ENCODE measurements at places on chromosomes 11 and 22.

- no peak for DNase-seq
Observed at GRCh38 chr11:14698771-14699170, 55.2 kb downstream of the PDE3B start.

- no peak for DNase-seq
Observed at GRCh38 chr22:27972732-27973698, 54.0 kb upstream of the PITPNB start.

DNA sequence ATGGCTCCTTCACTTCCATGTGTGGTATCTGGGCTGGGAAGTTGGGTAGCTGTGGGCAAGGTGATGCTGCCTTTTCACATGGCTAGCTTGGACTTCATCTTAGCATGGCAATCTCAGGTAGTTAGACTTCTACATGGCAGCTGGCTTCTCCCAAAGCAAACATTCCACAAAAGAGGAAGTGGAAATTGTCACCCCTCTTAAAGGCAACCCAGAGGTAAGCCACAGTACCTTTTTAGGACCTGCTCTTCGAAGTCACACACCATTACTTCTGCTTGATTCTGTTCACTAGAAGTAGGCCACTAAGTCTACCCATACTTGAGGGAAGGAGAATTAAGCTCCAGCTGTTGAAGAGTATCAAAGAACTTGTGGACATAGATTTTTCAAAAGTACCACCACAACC is 25.9 kb downstream of the TUG1 start:
- no peak for DNase-seq

DNA sequence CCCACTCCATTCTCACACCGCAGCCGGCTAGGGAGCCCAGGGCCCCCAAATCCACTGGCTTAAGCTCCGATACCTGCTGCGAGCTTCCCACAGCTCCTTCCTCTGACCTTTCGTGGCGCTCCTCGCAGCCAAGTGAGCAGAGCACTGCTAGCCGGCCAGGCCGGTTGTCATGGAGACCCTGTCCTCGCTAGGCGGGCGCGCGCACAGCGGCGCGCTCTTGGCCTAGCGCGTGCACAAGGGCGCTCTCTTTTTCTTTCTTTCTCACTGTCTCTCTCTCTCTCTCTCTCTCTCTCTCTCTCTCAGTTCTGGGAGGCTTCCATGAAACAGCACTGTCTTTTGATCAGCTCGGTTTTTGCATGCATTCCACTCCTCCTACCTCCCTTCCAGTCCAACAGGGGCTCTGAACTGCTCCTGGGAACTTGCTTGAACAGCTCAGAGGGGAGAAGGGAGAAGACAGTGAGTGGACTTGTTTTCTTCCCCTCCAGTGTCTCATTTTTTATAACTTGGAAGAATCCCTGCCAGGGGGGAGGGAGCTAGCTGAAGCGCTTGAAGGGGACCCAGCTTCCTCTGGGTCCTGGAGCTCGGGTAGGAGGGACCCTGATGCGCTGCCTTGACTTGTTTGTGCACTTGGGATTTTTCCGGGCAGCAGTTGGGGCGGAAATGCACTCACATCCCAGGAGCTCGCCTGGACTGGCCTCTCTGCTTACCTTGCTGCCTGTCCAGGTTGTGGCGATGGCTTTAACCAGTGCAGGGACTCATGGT is 100.3 kb upstream of the AKIP1 start:
- peak; percentile 6 for DNase-seq

- no peak for DNase-seq
Observed at GRCh38 chr11:28461338-28461737, 353.1 kb downstream of the METTL15 start.

DNA sequence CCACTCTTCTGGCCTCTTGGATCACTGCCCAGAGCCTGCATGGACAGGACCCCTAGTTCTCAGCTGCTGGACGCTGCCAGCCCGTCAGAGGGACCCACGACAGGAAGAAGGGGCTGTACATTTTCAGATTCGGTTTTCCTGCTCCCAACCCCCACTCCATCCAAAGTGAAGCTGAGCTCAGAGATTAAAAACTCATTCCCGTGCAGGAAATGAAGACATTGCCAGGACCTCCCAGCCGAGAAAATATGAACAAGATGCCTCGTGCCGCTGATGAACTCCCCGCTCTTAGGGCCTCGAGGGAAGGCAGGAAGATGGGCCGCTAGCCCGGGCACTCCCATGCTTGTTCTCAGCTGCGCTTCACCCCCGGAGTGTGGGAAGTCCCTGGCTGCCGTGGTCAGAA is 36.1 kb downstream of the RPUSD4 start:
- DNase-seq: no peak

GRCh38 chr11:10522921-10523320 is 18.1 kb downstream of the RNF141 start:
- no peak for DNase-seq

DNA sequence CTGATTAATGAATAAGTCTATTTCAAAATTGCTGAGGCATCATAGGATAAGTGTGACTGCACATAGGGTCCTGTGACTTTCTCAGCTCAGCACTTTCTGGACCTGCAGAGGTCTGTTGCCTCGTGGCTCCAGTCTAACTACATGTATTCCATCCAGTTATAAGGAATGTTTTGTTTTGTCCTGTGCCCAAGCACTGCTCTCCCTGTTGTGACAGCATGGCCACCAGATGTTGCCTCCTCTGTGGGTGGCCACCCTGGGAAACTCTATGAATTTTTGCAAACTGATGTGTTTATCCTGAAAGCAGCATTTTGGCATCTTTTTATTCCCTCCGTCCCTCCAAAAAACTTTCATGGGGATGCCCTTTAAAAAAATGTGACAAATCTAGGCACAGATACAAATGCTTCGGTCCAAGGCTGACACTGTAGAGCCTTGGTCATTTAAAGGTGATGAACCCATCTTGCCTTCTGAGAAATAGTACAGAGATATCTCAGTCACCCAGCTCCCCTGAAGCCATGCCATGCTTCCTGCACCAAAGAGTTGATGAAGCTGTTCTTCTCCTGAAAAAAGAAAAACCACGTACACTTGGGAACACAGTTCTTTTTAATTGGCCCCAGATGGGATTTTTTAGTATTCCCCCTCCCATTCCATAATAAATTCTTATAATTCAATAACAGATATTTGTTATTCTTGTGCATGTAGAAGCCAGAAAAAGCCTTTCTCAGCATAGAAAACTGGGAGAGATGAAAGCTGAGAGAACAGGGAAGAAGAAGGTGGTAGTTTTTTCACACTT is 72.6 kb downstream of the CCDC34 start:
- DNase-seq: no peak

- no peak for DNase-seq
Observed at GRCh38 chr11:95923439-95923727, 524 bp downstream of the MTMR2 start.

DNA sequence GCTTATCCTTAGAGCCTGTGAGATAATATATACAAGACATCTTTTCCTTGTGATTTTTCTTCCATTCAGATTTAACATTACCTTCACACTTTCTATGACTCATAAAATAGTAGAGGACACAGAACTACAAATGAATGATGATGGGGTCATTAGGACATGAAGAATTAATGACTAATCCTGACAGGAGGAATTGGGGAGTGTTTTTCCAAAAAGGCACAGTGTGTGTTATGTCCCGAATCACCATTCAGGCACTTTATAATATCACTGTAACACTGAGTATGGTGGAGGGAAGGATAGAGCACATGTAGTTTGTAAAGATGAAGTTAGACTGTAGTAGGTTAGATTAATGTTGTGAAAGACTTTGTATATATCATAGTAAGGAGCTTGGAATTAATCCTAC is 391.3 kb downstream of the JRKL start:
- no peak for DNase-seq

- DNase-seq: no peak
Observed at GRCh38 chr22:49703505-49703904, 124.2 kb downstream of the BRD1 start.

DNA sequence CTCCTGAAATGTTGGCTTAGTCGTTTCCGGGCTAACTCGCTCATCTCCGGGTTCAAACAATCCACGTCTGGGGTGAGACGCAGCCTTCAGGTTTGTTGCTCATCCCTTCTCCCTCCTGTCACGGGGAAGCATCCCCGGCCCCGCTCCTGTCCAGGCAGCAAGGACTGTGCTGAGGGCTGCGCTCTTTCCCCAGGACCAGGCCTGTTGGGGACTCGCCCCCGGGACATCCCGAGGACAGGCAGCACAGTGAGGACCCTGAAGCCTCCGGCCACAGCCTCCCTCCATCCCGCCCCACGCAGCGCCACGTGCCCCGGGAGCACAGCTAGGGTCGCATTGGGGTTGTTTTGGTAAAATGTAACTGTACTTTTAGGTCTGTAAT is 252.0 kb downstream of the BRD1 start:
- no peak for DNase-seq

DNA sequence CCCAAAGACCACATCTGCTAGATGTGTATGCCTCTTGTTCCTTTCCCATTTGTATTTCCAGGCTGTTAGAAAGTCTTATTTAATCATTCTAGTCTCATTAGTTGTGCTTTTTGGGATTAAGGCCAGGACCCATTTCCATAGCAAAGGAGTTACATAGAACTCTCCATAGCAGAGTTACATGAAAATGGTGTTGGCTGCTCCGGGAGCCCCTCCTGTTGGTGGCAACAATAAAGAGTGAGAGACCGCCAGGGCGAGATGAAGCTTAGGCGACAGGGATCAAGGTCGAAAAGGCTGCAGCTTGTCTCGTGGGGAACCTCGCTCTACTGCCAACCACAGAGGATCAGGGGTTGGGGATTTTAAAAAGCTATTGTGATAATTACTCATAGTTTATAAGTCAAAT is 58.3 kb downstream of the GRIK4 start:
- no peak for DNase-seq

GRCh38 chr11:73326929-73327811 is 19.1 kb downstream of the ARHGEF17 start:
- DNase-seq: no peak

DNA sequence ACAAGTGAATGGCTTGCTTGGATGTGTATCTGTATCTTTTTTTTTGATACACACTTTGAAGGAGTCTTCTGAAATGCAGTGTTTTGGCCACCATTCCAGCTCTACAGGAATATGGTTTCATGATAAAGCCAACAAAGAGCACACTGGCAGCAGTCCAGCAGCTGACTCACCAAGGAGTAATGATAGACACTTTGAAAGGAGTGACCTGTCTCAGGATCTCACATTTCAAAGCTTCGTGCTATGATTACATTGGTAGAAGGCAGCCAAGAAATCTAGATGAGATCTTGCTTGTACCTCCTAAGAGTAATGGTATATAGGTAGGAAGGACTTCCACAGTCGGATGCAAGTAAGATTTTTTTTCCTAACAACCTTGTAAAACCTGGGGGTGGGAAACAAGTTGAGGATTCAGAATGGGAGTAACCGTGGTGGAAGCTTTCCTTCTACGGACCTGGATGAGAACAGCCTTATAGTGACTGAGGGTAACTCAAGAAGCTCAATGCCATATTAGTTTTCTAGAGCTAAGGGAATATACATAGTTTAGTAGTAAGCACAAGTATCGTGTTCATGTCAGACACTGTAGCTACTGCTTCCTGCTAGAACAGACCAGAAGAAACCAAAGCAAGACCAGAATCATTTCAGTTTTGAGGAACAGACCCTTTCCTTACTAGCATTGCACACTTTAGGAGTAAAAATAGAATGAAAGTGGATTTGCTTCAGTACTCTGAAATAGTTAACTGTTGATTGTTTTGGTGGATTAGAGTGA is 25.0 kb downstream of the MTMR3 start:
- peak; percentile 39 for DNase-seq

DNA sequence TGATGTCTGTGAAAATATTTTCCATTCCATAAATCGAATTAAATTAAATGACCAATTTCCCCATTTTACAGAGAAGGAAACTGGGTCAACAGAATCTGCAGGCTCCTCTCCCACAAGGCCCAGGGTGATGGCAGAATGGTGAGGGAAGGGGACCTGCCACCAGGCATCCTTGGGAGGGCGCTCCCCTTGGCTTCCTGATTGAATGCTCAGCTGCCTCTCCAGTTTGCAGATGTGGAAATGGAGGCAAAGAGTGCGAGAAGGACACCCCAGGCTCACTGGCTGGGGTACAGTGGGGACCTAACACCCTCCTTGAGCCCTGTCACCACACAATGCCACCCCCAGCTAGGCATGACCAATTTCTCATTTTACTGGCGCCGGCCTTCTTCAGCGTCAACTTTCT is 28.5 kb upstream of the CSNK1E start:
- DNase-seq: no peak

- no peak for DNase-seq
Observed at GRCh38 chr11:132288036-132288435, 917.6 kb downstream of the NTM start.

GRCh38 chr11:8937159-8937558 is 4.4 kb upstream of the C11orf16 start:
- no peak for DNase-seq

- DNase-seq: no peak
Observed at GRCh38 chr22:44372611-44373010, 59.9 kb upstream of the SHISAL1 start.

DNA sequence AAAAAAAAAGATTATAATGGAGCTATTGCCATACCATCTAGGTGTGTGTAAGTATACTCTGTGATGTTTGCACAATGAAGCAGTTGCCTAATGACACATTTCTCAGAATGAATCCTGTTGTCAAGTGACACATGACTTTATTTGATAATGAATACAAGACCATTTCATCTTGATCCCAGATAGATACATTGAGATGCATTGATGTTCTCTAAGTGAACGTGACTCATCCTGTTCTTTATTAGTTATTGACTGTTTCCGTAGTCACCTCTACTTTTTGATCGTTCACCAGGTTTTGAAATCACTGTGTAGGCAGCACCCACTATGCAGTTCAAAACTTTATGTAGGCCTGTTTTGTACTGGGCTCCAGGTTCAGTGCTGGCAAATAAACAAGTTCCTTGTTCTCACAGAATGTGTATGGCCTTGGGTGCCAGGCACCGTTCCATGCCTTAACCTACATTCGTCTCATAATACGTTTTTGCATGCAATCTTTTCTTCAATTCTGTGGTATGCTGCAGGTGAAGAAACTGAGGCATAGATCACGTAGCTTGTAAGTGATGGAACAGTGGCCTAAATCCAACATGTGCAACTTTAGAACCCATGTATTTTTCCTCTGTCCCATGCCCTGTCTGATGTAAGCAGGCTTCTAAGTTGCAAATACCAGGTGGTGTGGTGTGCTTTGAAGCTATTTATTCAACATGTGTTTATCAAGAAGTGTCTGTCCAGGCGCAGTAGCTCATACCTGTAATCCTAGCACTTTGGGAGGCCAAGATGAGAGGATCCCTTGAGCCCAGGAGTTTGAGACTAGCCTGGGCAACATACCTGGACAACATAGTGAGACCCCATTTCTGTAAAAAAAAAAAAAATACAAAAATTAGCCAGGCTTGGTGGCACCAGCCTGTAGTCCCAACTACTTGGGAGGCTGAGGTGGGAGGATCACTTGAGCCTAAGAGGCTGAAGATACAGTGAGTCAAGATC is 10.4 kb downstream of the SREBF2 start:
- peak; percentile 35 for DNase-seq

- DNase-seq: no peak
Observed at GRCh38 chr11:75301601-75302345, 49.7 kb downstream of the ARRB1 start.

- DNase-seq: no peak
Observed at GRCh38 chr11:3086114-3086513, 28.9 kb upstream of the CARS1 start.

GRCh38 chr11:66787934-66788758 is 55.1 kb upstream of the RCE1 start:
- DNase-seq: no peak
